Left colon (tissue), 2 donors: ENCODE measurements at places on chromosomes 4 and X. TPM values are rescaled to one million over a fixed set of nuclear protein-coding genes. Genes with fewer than 3 reads are reported as not detected.

PLXNB3 gene
- total RNA-seq: 5.4 TPM

MAP3K15 gene
- 0.12 TPM for total RNA-seq

PDZD4 gene
- 3.8 TPM for total RNA-seq

CLDN22 gene
- total RNA-seq: not detected

MAGEA1 gene
- not detected for total RNA-seq

GABRG1 gene
- not detected for total RNA-seq

CDKL2 gene
- total RNA-seq: 1.6 TPM

GPR119 gene
- 0.78 TPM for total RNA-seq

PCDH18 gene
- total RNA-seq: 11.3 TPM

SPATA18 gene
- 10.7 TPM for total RNA-seq

RS1 gene
- not detected for total RNA-seq

SLC6A14 gene
- 0.31 TPM for total RNA-seq

ARX gene
- 1.1 TPM for total RNA-seq

MEPE gene
- not detected for total RNA-seq

PAGE2 gene
- total RNA-seq: not detected

NALF2 gene
- 0.70 TPM for total RNA-seq

FABP2 gene
- total RNA-seq: 102 TPM

DAPP1 gene
- 2.0 TPM for total RNA-seq

SPACA5 gene
- total RNA-seq: not detected

NAP1L2 gene
- 2.2 TPM for total RNA-seq

SLC6A8 gene
- 170 TPM for total RNA-seq

REELD1 gene
- not detected for total RNA-seq

WDR1 gene
- total RNA-seq: 457 TPM

MAGEB18 gene
- not detected for total RNA-seq

TLR3 gene
- total RNA-seq: 30.4 TPM

KLHL13 gene
- total RNA-seq: 6.3 TPM

MAN2B2 gene
- total RNA-seq: 33.5 TPM

FRMPD4 gene
- total RNA-seq: 0.59 TPM

IL9R gene
- 0.73 TPM for total RNA-seq
